ENCODE measurements at places on chromosomes 4 and X. TPM values are rescaled to one million over a fixed set of nuclear protein-coding genes. Genes with fewer than 3 reads are reported as not detected.

Gene REST
- 5.6 TPM for polyA plus RNA-seq

Gene ADGRG4
- polyA plus RNA-seq, result not detected

Gene HSD17B13
- polyA plus RNA-seq, result 0.14 TPM

Gene TBC1D1
- 86.7 TPM for polyA plus RNA-seq

Gene ESX1
- polyA plus RNA-seq, result not detected

Gene STOX2
- 2.5 TPM for polyA plus RNA-seq

Gene ATP8A1
- polyA plus RNA-seq, result 9.5 TPM

Gene AFM
- not detected for polyA plus RNA-seq

Gene PLAC1
- polyA plus RNA-seq, result not detected

Gene RHOH
- 0.07 TPM for polyA plus RNA-seq

Gene FAM53A
- polyA plus RNA-seq, result 1.4 TPM

Gene RAB28
- 17.4 TPM for polyA plus RNA-seq

Gene MAGEA2
- not detected for polyA plus RNA-seq

Gene BEX1
- polyA plus RNA-seq, result 25.8 TPM

Gene MFAP3L
- 1.3 TPM for polyA plus RNA-seq

Gene TMPRSS11F
- polyA plus RNA-seq, result not detected

Gene FAM9C
- polyA plus RNA-seq, result 0.02 TPM

Gene NSG1
- polyA plus RNA-seq, result 4.9 TPM

Gene XAGE1B
- not detected for polyA plus RNA-seq

Gene CHRDL1
- 7.2 TPM for polyA plus RNA-seq

Gene NUDT10
- polyA plus RNA-seq, result 1.2 TPM

Gene MAGEE1
- polyA plus RNA-seq, result 2.9 TPM

Gene HTN1
- polyA plus RNA-seq, result not detected

Gene ARX
- not detected for polyA plus RNA-seq

Gene CT47A1
- not detected for polyA plus RNA-seq

Gene SOWAHB
- not detected for polyA plus RNA-seq

Gene NKAP
- 6.3 TPM for polyA plus RNA-seq

Gene P2RY8
- 2.2 TPM for polyA plus RNA-seq

Gene ARR3
- not detected for polyA plus RNA-seq
